ENCODE measurements at places on chromosomes 11 and 22.

GRCh38 chr11:105740164-105740903 is 130.5 kb downstream of the GRIA4 start:
- DNase-seq, result no peak

GRCh38 chr11:120521176-120521575 is 9.6 kb downstream of the GRIK4 start:
- no peak for DNase-seq

DNA sequence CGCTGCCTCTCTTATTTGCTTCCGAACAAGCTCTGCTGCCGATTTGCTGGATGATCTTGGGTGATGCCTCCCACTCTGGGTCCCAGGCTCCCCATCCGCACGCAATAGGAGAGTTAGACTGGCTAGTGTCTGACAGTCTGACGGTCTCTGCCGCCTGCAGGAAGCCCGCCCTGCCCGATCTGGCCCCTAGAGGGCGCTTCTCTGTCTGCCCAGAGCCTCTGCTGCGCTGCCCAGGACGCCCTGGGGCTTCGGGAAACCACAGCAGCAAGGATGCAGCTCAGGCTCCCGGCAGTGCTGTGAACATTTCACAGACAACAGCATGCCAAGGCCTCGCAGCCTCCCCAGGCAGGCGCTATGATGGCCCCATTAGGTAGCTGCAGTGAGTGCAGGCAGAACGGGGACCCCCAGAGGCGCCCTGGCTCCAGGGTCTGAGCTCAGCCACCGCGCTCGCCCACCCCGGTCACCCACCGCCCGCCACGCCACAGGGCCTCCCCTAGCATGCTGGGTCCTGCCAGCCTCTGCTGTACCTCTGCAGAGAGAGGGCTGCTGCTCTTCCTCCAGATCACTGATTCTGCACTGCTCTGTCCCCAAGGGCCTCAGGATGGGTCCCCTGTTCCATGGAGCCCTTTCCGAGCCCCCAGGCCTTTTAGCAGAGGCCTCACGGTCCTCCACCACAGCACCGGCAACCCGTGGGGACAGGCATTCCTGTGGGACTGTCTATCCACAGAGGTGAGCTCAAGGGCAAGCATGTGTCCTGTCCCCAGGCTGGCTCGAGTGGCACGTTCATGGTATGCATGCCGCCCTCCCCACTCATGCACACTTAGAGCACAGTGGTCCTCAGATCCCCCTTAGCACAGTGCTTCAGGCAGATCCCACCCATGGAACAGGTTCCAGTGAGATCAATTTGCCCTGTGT is 4.3 kb upstream of the BAIAP2L2 start:
- DNase-seq, result peak; percentile 85

GRCh38 chr11:109342261-109342660 is 79.7 kb upstream of the C11orf87 start:
- no peak for DNase-seq

GRCh38 chr11:105489446-105489845 is 120.4 kb upstream of the GRIA4 start:
- no peak for DNase-seq

- no peak for DNase-seq
Measured at GRCh38 chr11:112213753-112214152, 12.5 kb upstream of the PTS start.

DNA sequence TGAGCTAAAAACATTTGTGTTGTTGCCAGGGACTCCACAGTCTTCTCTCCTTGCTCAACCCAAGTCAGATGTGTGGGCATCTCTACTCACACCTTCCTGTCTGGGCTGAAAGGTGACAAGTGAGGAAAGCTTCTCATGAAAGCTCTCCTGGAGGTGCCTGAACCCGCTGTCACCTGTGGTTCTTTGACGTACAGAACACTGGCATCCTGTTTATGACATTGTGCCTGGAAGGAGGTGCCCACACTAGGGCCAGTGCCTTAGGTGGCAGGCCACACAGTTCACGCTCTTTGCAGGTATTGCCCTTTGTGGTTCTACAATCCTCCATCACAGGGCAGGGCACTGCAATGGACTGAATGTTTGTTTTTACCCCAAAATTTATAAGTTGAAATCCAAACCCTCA is 108.5 kb downstream of the CD44 start:
- DNase-seq, result peak; percentile 39

GRCh38 chr11:119091178-119091577 is 6.5 kb downstream of the HMBS start:
- DNase-seq, result peak; percentile 29

DNA sequence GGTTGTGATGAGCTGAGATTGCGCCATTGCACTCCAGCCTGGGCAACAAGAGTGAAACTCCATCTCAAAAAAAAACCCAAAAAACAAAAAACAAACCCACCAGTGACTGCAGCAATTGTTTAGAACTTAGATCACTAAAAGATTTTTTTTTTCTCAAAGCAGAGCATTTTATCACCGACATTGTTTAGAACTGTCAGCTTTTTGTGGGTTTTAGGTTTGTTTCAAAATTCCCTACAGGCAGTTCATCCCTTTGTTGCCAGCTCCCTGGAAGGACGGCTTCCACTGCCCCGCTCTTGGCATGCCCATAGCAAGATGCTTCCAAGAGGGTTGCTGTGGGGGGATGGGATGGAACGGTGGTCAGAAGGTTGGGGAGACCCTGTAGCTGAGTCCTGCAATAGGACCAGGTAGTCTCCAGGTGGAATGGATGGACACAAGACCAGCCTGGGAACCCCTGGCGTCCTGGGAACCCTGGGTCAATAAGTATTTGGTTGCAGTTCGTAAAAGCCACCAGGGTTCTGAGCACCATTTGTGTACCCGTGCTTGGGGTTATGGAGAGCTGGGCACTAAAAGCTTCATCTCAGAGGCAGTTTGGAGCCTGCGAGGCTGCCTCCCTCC is 46.7 kb downstream of the TSPAN18 start:
- DNase-seq, result no peak

GRCh38 chr11:86015699-86016098 is 53.2 kb downstream of the PICALM start:
- DNase-seq, result no peak

- no peak for DNase-seq
Measured at GRCh38 chr11:14336507-14337503, 22.2 kb downstream of the RRAS2 start.

- DNase-seq, result no peak
Measured at GRCh38 chr11:22775248-22775647, 54.4 kb downstream of the SVIP start.
